ENCODE measurements at places on chromosomes 4 and X.

DNA sequence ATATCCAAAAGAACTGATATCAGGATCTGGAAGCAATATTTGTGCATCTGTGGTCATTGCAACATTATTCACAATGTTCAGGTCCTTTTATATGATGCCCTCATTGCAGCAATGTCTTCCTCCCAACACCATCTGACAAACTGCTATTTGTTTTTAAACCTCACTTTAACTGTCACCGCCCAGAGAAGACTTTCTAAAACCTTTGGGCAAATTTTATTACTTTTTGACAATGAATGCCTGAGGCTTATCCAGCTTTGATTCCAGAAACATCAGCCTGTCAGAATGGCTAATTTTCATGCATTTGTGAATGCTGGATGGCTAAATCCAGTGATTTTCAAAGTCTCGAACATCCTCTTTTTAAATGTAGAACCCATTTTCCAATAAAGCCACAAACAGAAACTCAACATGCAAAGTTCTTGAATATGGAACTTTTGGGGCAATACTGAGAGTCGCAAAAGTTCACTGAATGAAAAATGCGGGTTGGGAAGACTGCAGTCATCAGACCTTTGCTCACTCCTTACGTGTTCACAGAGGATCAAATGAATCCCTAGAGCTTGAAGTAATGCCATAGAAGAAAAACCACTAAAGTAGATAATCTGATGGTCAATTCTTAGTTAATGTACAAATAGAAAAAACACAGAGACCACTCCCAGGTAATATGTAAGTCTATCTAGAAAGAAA is 10.5 kb downstream of the FGB start:
- no peak for DNase-seq

GRCh38 chr4:75658876-75659275 is 14.3 kb downstream of the G3BP2 start:
- no peak for DNase-seq

DNA sequence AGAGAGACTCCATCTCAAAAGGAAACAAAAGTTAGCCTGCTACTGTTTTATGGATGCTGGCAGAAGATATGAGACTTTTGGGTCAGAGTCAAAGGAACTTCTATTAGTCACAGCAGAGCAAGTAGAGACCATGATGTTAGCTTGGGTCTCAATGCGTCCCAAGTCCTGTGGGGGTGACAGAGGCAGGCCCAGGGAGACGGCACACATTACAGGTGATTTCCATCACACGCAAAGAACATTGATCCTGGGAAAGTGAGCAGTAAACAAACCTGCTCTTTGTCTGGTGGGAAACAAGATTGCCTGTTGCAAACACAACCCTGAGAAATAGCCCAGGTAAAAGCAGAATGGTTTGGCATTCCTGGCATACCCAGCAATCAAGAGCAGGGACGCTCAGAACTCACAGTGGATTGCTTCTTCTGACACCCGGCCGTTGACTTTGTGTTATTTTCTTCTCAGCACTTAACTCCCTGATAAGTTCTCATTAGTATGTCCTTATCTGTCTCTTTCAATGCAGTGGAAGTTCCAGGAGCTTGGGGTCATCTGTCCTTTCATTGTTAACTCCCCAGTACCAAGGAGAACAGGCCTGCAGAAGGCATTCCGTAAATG is 51.2 kb upstream of the LGI2 start:
- DNase-seq = no peak

- no peak for DNase-seq
Measured at GRCh38 chr4:11436084-11436483, 7.4 kb upstream of the HS3ST1 start.

DNA sequence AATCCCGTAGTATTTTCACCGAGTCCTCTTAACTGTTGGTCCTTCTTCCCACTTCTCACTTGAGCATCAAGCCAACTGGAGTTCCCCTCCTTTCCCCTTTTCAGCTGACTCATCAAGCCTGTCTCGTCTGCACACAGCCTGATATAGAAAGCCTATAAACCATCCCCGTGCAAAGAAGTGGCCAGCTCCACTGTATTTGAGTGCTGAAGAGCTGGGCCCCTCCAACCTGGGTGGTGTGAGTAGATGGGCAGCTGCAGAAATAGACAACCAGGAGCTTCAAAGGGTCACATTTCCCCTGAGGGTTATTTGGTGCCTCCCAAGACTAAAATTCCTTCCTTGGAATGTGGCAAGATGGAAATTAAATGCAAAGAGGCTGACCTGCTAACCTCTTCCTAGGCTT is 199.7 kb downstream of the HS6ST2 start:
- no peak for DNase-seq

- DNase-seq = no peak
Measured at GRCh38 chr4:94453391-94453963, 1.7 kb downstream of the PDLIM5 start.

DNA sequence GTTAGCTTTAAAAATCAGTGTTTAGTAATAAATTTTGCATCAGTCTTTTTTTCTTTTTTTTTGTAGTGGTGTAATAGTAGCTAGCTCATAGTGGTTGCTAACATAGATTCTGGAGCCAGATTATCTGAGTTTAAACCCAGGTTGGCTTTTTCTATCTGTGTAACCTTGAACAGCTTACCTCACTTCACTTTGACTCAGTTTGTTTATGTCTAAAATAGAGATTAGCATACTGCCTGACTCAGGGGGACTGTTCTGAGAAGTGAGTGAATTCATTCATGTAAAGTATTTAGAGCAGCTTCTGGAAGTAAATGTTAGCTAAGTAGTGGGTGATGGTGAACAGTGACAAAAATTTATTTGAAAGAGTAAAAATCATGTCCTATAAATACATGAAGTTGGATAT is 32.9 kb downstream of the CPEB2 start:
- no peak for DNase-seq

DNA sequence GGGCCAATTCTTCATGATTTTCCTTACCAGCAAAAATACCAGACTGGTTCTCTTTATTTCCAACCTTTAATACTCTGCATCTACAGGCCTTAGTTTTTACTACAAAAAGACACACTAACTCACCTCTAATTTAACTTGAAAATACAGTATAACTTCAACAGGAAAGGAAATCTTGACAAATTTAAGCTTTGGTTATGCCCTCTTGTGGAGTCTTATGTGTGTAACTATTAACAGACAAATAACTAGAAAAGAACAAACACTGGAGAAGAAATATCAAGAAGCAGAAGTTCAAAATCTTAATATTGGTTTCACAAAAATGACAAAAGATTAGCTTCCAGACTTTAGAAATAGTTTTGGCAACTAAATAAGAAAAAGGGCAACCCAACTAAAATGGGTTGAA is 33.0 kb downstream of the PPA2 start:
- no peak for DNase-seq

DNA sequence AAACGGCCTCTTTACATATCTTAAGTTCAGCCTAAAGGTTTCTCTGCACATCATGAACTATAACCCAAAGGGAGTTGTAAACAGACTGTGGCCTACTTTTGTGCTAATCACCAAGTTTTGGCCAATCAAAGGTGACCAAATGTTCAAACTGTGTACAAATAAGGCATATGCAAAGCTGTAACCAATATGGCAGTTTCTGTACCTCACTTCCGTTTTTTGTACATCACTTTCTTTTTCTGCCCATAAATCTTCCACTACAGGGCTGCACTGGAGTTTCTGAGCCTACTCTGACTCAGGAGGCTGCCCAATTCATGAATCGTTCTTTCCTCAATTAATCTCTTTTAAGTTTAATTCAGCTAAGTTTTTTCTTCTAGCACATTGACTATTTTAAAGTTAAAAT is 318.7 kb downstream of the SLC7A11 start:
- no peak for DNase-seq

GRCh38 chr4:15320121-15320678 is 107.6 kb upstream of the C1QTNF7 start:
- no peak for DNase-seq

DNA sequence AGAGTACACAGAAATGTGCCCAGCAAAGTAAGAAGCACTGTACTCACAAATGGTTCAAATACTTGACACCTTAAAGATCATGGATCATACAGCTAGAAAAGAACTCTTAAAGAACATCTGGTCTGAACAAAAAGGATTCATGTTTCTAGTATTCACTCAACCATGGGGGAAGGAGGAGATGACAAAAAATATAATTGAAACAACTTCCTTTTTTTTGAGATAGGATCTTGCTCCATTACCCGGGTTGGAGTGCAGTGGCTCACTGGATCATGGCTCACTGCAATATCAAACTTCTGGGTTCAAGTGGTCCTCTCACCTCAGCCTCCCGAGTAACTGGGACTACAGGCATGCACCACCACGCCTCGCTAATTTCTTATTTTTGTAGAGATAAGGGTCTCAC is 6.0 kb downstream of the DHX15 start:
- DNase-seq = no peak

DNA sequence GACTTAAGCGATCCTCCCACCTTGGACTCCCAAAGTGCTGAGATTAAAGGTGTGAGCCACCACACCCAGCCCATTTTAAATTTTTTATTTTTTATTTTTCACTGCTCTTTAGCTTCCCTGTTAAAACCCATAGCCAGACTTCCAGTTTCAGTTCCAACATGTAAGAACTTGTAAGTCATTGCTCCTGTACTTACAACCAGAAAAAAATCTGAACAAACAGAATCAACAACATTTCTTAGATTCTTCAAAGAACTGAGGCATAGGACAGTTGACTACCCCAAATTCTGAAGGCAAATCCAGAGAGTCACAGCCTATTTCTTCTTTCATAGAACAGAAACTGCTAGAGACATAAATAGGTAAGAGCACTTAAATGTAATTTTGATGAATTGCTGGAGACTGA is 8.1 kb downstream of the GPRASP3 start:
- DNase-seq = no peak

- no peak for DNase-seq
Measured at GRCh38 chrX:153580700-153581386, 18.1 kb downstream of the CCNQ start.

DNA sequence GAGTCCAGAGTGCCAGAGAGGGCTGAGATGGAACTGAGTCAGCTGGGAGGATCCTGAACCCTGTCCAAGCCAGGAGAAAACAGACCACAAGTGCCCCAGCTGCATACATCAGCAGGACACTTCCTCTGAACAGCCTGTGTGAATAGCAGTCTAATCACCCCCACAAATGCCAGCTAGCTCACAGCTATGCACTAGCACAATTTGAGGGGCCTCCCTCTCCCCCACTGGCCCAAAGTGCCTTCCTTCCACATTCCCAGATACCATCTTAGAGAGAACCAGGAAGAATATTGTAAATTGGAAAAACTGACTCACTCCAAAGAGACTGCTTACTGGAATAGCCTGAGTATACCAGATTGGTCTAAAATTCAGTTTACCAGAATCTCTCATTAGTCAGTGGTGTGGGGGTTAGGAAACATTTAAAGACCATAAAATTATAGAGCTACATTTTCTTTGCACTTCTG is 292.6 kb upstream of the KLF3 start:
- no peak for DNase-seq

GRCh38 chr4:47109379-47109778 is 78.0 kb downstream of the GABRB1 start:
- no peak for DNase-seq

- DNase-seq = no peak
Measured at GRCh38 chr4:103193457-103193856, 4.7 kb downstream of the CENPE start.
